ENCODE measurements at places on chromosomes 5 and 9. TPM values are rescaled to one million over a fixed set of nuclear protein-coding genes. Genes with fewer than 3 reads are reported as not detected.
A peak's percentile ranks its signal among the peaks of the same experiment; 100 is the strongest.

TRIM7 gene
- total RNA-seq: 7.7 TPM

OBP2B gene
- not detected for total RNA-seq

SPINK7 gene
- not detected for total RNA-seq

CCDC112 gene
- total RNA-seq: 7.7 TPM

FOXD4L3 gene
- not detected for total RNA-seq

LVRN gene
- total RNA-seq: 0.39 TPM

PPP2R2B gene
- total RNA-seq: 1.6 TPM

IRX4 gene
- not detected for total RNA-seq

- H3K4me3 ChIP-seq: no peak overlapping the region
- H3K27me3 ChIP-seq: no peaks in the 10 kb centered on the region
- no peaks in the 10 kb centered on the region for H3K4me1 ChIP-seq
- no peak for DNase-seq
- H3K27ac ChIP-seq: no peak overlapping the region
Observed at GRCh38 chr5:131180407-131180806, 9.7 kb downstream of the LYRM7 start.

DNA sequence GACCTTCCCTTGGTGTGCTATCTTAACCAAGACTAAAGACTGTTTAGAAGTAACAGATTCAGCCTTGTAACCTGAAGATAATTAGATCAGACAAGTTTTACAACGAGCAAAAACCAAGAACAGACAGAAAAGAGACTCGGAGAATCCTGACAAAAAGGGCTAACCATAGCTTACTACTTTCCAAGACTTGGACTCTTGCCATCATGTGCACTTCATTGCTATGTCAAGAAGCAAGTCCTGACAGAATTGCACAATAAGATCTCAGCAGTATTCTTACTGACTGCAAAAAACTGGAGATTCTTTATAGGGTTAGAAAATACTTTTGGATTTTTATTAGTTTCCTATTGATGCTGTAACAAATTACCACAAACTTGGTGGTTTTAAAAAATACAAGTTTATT is 1539.0 kb upstream of the NUDT12 start:
- no peak for DNase-seq
- no peaks in the 10 kb centered on the region for H3K36me3 ChIP-seq
- no peak overlapping the region for H3K27ac ChIP-seq
- no peak overlapping the region for H3K4me3 ChIP-seq

DNA sequence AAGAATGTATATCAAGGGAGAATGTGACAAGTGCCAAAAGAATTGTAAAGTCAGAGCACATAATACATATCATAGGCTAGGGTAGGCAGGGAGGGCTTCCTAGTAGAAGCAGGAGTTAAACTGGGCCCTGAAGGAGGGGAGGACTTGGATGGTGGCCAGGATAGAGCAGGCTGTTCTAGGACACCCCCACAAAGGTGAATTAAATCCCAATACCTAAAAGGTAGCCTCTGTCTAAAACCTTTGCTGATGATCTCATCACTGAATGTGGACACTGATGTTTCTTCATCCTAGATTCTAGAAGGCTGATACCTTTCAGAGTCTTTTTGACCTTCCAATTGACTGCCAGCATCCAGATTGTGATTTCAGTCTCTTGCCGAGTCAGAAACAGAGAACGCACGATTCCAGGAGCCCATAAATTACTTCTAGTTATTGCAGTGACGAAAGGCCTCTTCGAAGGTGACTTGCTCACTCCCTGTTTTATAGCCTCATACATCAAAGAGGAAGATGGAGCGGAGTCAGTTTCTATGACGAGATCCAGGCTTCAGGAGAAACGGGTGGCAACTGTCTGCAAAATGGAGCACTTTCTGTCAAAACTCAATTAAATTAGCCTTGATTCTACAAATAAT is 43.2 kb downstream of the KIF4B start:
- H3K27ac ChIP-seq: no peak overlapping the region
- DNase-seq: no peak
- no peak overlapping the region for H3K4me3 ChIP-seq
- no peaks in the 10 kb centered on the region for H3K27me3 ChIP-seq
- no peaks in the 10 kb centered on the region for H3K36me3 ChIP-seq

DNA sequence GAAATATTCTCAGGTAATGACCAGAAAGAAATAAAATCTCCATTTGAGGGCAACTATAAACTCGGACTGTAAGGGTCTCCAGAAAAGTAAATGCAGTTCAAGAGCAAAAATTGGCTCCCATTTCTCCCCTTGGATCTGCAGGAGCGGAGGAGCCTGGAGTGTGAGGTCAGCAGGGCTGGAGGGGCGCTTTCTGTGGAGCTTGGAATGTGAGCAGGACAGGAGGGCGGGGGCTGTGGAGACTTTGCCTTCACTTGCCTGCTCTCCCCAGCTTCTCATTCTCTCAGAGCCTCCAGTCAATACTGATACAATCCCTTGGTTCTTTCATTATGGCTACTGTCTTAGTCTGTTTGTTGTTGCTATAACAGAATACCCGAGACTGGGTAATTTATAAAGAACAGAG is 162.8 kb upstream of the ANKH start:
- H3K4me1 ChIP-seq: no peaks in the 10 kb centered on the region
- H3K4me3 ChIP-seq: no peak overlapping the region
- no peak for DNase-seq
- H3K36me3 ChIP-seq: no peaks in the 10 kb centered on the region

GRCh38 chr5:642481-642880 is 30.3 kb downstream of the CEP72 start:
- no peaks in the 10 kb centered on the region for H3K4me1 ChIP-seq
- peaks cover 8% of the 10 kb centered on the region for H3K36me3 ChIP-seq
- H3K4me3 ChIP-seq: no peak overlapping the region
- no peak for DNase-seq
- H3K27ac ChIP-seq: no peak overlapping the region

DNA sequence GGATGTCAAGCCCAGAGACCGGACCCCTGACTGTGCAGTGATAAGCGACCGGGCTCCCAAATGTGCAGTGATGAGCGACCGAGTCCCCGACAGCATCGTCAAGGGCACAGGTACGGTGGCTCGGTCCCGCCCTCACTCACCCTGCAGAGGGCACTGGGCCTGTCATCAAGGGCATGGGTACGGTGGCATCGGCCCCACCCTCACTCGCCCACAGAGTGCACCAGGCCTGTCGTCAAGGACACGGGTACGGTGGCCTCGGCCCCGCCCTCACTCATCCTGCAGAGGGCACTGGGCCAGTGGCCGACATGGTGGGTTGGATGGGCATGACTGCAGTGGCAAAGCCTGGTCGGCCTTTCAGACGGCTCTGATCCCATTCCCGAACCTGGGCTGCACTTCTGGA is 9.7 kb upstream of the LRRC14B start:
- H3K27me3 ChIP-seq: no peaks in the 10 kb centered on the region
- no peak for DNase-seq
- no peak overlapping the region for H3K27ac ChIP-seq
- H3K4me3 ChIP-seq: no peak overlapping the region
- H3K36me3 ChIP-seq: no peaks in the 10 kb centered on the region
- no peaks in the 10 kb centered on the region for H3K4me1 ChIP-seq

DNA sequence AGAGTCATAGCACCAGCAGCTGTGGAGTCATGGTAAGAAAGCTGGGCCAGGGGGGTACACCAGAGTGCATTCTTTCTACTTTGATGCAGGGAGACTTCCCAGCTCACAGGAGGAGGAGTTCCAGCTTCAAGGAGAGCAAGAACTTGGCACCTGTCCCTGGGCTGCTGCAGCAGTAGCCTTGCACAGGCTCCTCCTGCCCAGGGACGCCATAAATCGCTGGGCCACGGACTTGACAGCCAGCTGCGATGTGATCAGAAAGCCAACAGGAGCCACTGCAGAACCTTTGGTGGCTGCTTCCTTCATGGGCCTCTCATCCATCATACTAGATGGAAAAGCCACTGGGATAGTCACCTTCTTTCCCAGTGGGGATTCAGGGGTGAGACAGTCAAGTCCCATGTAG is 234.7 kb downstream of the NMUR2 start:
- H3K4me1 ChIP-seq: no peaks in the 10 kb centered on the region
- no peaks in the 10 kb centered on the region for H3K27me3 ChIP-seq
- H3K4me3 ChIP-seq: no peak overlapping the region
- no peak for DNase-seq
- no peak overlapping the region for H3K27ac ChIP-seq

- peaks cover 10% of the 10 kb centered on the region for H3K36me3 ChIP-seq
- no peak overlapping the region for H3K27ac ChIP-seq
- DNase-seq: no peak
- H3K4me3 ChIP-seq: no peak overlapping the region
- H3K4me1 ChIP-seq: no peaks in the 10 kb centered on the region
- H3K27me3 ChIP-seq: no peaks in the 10 kb centered on the region
Observed at GRCh38 chr5:128109766-128110165, 26.2 kb downstream of the SLC12A2 start.

DNA sequence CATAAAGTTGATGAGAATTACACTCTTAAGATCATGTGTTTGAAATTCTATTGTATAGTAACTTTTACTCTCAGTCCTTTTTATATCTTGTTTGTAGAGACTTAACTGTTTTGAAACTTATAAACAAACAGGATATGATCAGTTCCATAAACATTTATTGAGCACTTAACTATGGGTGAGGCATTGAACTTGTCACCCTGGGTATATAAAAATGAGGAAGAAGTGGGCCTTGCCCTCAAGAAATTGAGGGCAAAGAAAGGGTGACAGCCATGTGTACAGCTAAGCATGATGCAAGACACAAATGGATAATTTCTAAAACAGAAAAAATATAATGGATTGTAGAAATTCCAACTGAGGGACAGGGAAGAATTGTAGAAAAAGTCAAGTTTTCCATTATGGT is 15.7 kb downstream of the UNC13B start:
- no peak overlapping the region for H3K27ac ChIP-seq
- no peaks in the 10 kb centered on the region for H3K27me3 ChIP-seq
- H3K36me3 ChIP-seq: no peaks in the 10 kb centered on the region
- no peak for DNase-seq
- H3K4me1 ChIP-seq: no peaks in the 10 kb centered on the region

- no peaks in the 10 kb centered on the region for H3K27me3 ChIP-seq
- no peaks in the 10 kb centered on the region for H3K4me1 ChIP-seq
Observed at GRCh38 chr5:103808464-103809106, 246.0 kb upstream of the NUDT12 start.

- H3K27me3 ChIP-seq: no peaks in the 10 kb centered on the region
- no peak overlapping the region for H3K4me3 ChIP-seq
- H3K36me3 ChIP-seq: peaks cover 75% of the 10 kb centered on the region
- H3K4me1 ChIP-seq: no peaks in the 10 kb centered on the region
- no peak for DNase-seq
Observed at GRCh38 chr5:179609834-179610108, 13.7 kb downstream of the HNRNPH1 start.

DNA sequence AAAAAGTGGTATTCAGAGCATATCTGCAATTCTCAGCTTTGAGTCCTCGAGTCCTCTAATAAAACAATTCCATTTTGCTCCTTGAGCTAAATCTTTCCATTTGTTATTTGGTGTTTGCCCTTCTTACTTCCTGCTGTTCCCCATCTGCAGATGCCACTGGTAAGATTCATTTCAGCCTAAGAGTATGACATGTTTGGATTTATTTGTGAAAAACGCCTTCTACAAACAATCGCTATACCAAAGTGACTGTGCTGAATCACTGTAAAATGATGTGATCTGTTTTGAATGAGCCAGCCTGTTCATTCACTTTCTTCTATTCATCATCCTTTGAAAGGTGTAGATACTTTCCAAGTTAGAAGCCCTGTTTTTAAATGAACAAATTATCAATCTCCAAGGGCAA is 27.7 kb downstream of the KCTD16 start:
- H3K4me3 ChIP-seq: no peak overlapping the region
- H3K36me3 ChIP-seq: no peaks in the 10 kb centered on the region
- no peaks in the 10 kb centered on the region for H3K27me3 ChIP-seq
- no peaks in the 10 kb centered on the region for H3K4me1 ChIP-seq
- no peak for DNase-seq
- H3K27ac ChIP-seq: no peak overlapping the region

DNA sequence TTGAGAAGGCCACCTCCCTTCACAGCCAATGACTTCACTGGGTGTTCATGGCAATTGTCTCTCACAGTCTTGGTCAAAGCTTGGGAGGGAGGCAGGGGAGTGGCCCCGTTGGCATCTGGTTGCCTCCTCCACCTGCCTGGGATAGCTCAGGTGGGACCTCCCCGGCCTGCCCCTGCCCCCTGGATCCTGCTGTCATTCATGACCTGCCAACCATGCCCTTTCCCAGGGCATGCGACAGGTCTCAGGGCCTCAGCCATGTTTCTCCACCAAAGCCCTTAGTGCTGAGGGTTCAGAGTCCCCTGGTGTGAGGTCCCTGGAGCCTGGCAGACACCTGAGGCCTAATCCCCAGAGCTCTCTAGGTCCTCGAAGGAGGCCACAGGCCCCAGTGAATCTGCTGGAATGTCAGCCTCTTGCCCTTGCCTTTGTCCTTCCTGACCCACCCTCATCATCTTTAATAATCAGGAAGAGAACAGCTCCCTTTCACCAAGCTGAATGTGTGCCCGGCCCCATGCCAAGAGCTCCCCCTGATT is 5.6 kb downstream of the DAB2IP start:
- H3K4me3 ChIP-seq: no peak overlapping the region
- no peaks in the 10 kb centered on the region for H3K27me3 ChIP-seq
- no peak for DNase-seq
- no peaks in the 10 kb centered on the region for H3K36me3 ChIP-seq

GRCh38 chr5:102931085-102931725 is 176.1 kb downstream of the PAM start:
- H3K27me3 ChIP-seq: no peaks in the 10 kb centered on the region
- no peak for DNase-seq
- H3K36me3 ChIP-seq: peaks cover 71% of the 10 kb centered on the region
- H3K27ac ChIP-seq: peak overlapping the region; percentile 11
- H3K4me1 ChIP-seq: no peaks in the 10 kb centered on the region
- H3K4me3 ChIP-seq: no peak overlapping the region

- H3K36me3 ChIP-seq: no peaks in the 10 kb centered on the region
- no peaks in the 10 kb centered on the region for H3K4me1 ChIP-seq
- no peak overlapping the region for H3K27ac ChIP-seq
- no peaks in the 10 kb centered on the region for H3K27me3 ChIP-seq
Observed at GRCh38 chr5:58542709-58543108, 40.2 kb upstream of the RAB3C start.

GRCh38 chr5:105940181-105940580 is 1730.6 kb downstream of the EFNA5 start:
- no peaks in the 10 kb centered on the region for H3K27me3 ChIP-seq
- no peak overlapping the region for H3K27ac ChIP-seq
- no peaks in the 10 kb centered on the region for H3K4me1 ChIP-seq
- DNase-seq: no peak
- no peak overlapping the region for H3K4me3 ChIP-seq
- no peaks in the 10 kb centered on the region for H3K36me3 ChIP-seq

GRCh38 chr5:1479581-1480188 is 34.4 kb upstream of the SLC6A3 start:
- peaks cover 13% of the 10 kb centered on the region for H3K36me3 ChIP-seq
- DNase-seq: peak; percentile 87
- peak overlapping the region; percentile 23 for H3K27ac ChIP-seq
- no peaks in the 10 kb centered on the region for H3K4me1 ChIP-seq
- no peaks in the 10 kb centered on the region for H3K27me3 ChIP-seq
- H3K4me3 ChIP-seq: no peak overlapping the region

- peaks cover 10% of the 10 kb centered on the region for H3K4me1 ChIP-seq
- no peaks in the 10 kb centered on the region for H3K27me3 ChIP-seq
- no peaks in the 10 kb centered on the region for H3K36me3 ChIP-seq
- DNase-seq: no peak
- peak within 1 kb of the TSS; percentile 31 for H3K4me3 ChIP-seq
Observed at GRCh38 chr5:59893429-59894227, at the start of gene PDE4D. PDE4D (minus strand) TSS chr5:59893726.
